ENCODE measurements at places on chromosomes 6 and 20. TPM values are rescaled to one million over a fixed set of nuclear protein-coding genes. Genes with fewer than 3 reads are reported as not detected.

DNA sequence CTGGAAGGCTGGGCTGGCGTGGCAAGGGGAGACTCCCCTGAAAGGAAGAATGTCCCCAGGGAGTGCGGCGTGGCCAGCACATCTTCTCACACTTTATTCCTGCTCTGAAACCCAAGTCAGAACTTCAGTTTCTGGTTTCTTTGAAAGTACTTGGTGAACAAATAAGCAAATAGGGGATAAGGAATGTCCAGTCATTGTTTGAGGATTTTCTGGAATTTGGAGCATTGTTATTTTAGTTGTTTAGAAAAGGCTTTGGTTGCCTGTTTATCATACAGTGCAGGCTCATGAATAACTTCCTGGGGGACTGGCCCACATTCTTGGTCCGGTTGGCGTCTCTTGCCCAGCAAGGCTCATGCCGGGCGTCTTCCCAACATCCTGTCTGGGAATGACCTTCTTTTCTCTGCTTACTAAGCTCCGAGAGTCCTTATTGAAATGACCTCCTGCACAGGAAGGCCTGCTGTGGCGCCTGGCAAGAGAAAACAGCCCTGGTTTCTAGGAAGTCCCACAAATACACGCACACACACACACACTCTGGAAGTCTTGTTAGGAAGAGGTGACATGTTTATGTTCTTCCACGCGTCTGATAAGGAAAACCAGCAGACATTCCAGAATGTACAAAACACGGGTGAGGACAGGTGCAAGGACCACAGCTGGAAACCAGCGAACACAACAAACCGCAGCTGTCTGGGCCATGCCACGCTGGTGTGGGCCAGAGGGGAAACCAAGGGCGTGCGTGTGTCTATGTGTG is 71.9 kb downstream of the TMEM170B start:
- peak overlapping the region; percentile 26 for H3K4me3 ChIP-seq
- H3K27ac ChIP-seq: peak overlapping the region; percentile 92
- peaks cover 34% of the 10 kb centered on the region for H3K4me1 ChIP-seq
- peak; percentile 80 for DNase-seq

DNA sequence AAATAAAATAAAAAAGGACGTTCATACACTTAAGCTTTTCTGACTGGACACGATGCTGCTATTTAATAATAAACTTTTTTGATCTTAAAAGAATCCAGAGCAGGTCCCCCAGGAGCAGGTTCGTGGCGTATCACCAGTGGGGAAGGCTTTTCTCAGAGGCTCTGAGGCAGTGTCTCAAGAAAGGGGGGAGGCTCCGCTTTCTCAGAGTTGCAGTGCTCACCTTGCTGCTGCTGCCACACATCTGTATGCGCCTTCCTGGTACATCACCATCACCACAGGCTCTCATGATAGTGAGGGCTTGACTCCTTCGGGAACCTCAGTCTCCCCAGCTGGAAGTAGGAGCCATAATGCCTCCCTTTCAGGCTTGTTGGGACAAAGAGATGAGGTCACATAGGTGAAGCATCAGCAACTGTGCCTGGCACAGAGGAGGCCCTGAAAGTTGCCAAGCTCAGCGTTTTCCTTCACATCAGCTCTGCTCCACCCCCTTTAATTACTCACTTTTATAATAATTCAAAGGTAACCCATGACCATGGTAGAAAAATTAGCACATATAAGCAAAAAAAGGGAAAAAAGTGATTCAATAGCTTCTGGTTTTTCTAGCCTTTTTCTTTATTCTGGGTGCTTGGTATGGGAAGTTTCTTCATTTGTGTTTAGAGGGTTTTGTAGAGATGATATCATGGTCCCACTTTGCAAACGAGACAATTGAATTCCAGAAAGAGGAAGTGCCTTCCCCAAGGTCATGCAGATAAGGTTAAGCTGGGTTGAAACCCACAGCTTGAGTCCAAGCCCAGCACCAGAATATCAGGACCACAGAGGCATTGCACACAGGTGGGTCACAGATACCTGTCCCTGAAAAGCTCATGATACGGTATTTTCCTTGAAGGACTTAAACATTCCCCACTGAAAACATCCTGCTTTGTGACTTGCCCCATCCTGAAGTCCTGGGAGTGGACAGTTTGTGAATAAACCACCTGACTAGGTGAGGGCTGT is 24.5 kb downstream of the SRSF3 start:
- DNase-seq: no peak
- H3K4me1 ChIP-seq: peaks cover 11% of the 10 kb centered on the region
- H3K27me3 ChIP-seq: no peaks in the 10 kb centered on the region
- no peaks in the 10 kb centered on the region for H3K36me3 ChIP-seq

DNA sequence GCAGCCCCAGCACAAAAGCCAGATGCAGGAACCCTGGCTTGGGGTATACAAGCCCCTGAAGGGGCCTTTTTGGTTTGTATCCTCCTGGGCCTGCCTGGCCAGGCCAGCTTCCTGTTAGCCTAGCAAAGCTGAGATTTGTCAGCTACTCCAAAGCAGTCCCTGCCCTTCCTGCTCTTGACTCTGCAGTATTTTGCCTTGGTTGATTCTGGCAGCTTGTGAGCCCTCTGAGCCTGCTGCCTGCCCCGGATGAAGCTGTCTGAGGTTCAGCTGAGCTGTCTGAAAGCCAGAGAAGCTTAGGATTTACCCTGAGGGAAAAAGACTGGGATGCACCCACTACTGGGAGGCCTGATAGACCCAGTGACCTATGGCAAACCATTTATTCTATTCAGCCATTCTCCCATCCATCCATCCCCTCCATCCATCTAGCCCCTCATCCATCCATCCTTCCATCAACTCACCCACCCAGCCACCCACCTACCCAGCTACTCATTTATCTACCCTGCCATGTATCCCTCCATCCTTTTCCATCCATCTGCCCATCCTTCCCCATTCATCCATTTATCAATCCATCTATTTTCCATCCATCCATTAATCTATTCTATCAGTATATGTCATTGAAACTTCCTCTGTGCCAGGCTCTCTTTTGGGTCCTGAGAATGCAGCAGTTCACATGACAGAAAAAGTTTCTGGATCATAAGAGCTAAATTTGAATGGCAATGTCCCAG is 307.5 kb downstream of the DHX35 start:
- H3K27me3 ChIP-seq: no peaks in the 10 kb centered on the region
- no peaks in the 10 kb centered on the region for H3K36me3 ChIP-seq

OOEP gene
- 0.36 TPM for total RNA-seq

Measured in osteoblast (primary cell).